NCI-H1092 treated with DMSO at 0.1 percent for 48 hours (cell line): ENCODE measurements at places on chromosomes 5 and 9.

- no peak for DNase-seq
These were observed 5.9 kb downstream of the CYFIP2 start for GRCh38 chr5:157271740-157272271.

DNA sequence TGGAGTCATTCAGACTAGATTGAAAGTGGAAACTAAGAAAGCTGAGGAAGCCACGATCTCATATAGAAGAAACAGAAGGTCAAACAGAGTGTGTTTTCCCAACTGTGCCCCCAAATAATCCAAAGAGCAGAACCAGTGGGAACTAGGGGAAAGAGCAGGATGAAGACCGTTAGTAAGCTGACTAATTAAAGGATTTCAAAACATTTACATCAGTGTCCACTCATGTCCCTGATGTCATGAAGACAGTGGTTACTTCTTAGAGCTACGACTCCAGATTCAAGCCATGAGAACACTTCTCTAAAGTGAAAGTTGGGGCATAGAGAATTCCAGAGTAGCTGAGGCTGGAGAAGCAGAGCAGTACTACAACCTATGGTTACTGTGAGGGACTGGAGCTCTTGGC lies 119.6 kb upstream of the SLC12A2 start:
- no peak for DNase-seq

- no peak for DNase-seq
These were observed 346.0 kb upstream of the PANK3 start for GRCh38 chr5:168925160-168925559.

DNA sequence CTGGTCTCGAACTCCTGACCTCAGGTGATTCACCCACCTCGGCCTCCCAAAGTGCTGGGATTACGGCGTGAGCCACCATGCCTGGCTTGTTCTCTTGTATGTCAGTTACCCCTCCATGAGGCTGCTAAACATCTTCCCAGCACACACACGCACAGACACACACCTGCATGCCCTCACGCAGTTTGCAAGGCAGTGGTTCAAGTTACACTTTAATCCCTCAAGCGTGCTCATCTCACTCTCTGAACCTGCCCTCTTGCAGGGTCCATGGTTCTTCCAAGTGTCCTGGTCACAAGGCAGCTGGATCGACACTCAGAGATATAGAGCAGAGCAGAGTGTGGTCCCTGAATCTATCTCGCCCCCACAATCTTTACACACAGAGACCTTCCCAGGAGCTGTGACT lies 34.1 kb upstream of the RUFY1 start:
- DNase-seq: no peak

DNA sequence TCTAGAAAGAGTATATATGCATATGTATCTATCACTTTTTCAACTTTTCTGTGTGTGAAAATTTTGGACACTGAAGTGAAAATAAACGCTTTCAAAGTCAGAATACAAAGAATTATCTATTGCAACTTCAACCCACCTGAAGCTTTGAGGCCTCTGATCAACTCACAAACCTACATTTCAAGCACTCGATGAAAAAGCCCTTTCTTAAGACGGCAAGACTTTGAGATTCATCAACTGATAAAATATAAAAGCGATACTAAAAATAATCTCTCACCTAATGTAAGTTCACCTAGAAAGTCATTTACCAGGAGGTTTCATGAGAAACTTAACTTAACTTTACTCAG lies 1.2 kb downstream of the GOLPH3 start:
- no peak for DNase-seq

- no peak for DNase-seq
These were observed 140.0 kb downstream of the SAXO1 start for GRCh38 chr9:18893046-18893445.

DNA sequence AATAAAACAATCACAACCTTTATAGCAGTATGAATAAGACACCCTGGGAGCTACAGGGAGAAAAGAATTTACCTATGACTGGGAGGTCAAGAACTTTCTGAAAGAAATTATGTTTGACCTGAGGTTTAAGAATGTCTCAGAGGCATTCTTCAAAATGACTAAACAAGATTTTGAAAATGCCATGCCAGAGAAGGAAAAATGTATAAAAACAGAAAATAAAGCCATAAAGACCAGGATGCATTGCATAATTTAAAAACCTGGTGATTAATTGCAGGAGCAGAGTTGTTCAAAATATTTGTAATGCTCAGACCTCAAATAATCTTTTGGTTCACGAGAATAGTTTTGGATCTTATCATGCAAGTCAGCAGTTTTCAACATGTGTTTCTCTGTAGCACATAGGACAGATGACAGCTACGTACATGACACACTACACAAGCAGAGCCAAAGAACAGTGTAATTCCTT lies 954.7 kb upstream of the ARRDC3 start:
- no peak for DNase-seq

DNA sequence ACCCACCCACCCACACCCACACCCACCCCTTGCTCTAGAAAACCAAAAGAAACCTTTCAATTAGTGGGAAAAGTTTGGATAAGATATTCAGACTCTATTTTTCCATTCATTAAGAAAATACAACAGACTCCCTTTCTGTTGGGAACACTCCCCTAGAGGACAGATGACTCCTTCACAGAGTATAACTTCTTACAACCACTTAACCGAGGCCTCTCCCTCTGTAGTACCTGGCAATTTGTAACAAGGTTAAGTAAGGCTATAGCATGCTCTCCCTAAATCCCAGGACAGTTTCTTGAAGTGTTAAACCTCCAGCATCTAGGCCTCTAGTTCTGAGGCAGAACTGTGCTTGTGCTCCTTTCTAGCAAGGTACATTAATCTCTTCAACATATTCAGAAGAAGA lies 75.9 kb upstream of the NR5A1 start:
- no peak for DNase-seq

DNA sequence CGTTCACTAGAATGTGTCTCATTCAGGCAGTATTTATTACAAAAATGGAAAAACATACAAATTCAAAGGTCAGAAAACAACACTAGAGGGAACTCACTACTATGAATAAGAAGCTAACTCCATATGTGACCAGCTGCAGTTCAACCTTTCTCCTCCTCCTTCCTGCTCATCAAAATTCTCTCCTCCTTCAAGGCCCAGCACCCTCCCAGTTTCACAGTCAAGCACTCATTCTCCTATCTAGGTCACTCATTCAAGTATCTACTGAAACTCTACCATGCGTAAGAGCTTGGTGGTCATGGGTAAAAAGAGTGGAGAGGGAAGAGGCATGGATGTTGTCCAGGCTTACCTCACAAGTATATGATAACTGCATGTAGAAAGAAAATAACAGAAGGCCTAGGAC lies 27.7 kb downstream of the ECPAS start:
- no peak for DNase-seq

GRCh38 chr9:21686738-21687137 lies 115.7 kb upstream of the MTAP start:
- no peak for DNase-seq

DNA sequence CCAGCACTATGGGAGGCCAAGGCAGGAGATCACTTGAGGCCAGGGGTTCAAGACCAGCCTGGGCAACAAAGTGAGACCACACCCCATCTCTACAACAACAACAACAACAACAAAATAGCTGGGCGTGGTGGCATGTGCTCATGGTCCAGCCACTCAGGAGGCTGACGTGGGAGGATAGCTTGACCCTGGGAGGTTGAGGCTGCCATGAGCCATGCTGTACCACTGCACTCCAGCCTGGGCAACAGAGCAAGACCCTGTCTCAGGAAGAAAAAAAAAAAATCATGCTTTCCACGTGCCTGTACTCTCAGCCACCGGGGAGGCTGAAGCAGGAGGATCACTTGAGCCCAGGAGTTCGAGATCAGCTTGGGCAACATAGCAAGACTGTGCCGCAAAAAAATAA lies 29.5 kb downstream of the TSC1 start:
- DNase-seq: no peak

DNA sequence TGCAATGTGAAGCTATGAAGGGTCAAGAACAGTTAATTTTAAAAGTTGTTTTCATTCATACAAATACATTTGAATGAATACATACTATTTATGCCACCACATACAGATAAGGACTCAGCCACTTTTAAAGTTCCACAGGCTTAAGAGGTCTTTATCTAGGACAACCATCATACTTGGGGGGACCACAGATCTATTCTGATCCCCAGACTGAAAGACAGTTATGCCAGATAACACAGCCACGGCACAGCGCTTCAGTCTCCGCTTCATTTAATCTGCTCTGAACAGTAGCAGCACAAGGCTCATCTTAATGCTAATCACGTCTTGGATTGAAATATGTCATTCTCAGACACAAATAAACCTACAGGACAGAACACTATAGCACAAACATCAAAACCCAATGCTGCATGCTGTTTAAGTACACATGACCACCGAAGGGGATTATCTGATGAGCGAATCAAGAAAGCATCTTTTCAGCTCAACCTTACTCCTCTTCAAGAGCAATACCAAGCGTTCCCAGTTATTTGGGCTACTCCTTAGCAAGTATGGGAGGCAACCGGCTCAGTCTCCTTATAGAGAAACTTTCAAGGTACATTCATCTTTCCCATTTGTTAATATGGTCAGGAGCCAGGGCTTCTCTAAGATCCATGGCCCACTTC lies 33.3 kb downstream of the PUM3 start:
- DNase-seq: no peak

- DNase-seq: no peak
These were observed 27.7 kb downstream of the CDH9 start for GRCh38 chr5:27010646-27011045.

- DNase-seq: no peak
These were observed 6.8 kb downstream of the SPOCK1 start for GRCh38 chr5:137492331-137492730.

- no peak for DNase-seq
These were observed 6.5 kb downstream of the EGFL7 start for GRCh38 chr9:136668983-136669790.

DNA sequence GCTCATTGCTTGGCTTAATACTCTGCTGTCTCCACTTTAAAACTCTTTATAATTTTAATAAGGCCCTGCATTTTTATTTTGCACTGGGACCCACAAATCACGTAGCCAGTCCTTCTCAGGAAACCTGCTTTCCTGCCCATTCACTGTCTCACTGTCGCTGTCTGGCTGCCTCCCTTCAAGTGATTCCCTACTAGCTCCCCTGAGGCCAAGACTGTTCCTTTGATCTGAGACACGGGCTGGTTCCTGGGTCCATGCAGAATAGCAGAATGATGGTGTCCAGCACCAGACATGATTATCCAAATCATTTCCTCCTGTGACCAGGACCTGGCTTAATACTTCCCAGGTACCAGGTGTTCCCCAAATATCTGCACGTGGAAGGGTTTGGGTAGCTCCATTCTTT lies 597.1 kb upstream of the KLF4 start:
- DNase-seq: no peak

- no peak for DNase-seq
These were observed 59.9 kb upstream of the IRX4 start for GRCh38 chr5:1942630-1943029.

DNA sequence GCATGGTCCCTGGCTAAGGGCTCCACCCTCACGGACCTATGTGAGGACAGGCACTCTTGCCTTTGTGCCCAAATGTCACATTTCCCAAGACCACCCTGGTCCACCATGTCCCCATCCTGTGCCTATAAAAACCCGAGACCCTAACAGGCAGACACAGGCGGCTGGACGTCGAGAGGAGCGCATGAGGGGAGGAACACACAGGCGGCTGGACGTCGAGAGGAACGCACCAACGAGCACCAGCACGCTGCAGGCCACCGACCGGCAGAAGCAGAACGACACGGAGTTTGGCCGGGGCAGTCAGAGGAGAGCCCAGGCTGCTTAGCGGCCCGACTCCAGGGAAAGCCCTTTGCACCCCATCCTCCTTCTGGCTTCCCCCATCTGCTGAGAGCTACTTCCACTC lies 119.9 kb downstream of the ADAMTS2 start:
- no peak for DNase-seq

DNA sequence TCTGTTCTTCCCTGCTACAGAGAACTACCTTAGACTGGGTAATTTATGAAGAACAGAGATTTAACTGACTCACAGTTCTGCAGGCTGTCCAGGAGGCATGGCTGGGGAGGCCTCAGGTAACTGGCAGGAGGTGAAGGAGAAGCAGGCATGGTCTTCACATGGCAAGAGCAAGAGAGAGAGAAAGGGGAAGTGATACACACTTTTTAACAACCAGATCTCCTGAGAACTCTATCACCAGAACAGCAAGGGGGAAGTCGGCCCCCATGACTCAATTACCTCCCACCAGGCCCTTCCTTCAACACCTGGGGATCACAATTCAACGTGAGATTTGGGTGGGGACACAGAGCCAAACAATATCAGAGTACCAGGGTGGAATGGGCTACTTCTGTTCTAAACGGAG lies 766.8 kb downstream of the TLE1 start:
- DNase-seq: no peak

DNA sequence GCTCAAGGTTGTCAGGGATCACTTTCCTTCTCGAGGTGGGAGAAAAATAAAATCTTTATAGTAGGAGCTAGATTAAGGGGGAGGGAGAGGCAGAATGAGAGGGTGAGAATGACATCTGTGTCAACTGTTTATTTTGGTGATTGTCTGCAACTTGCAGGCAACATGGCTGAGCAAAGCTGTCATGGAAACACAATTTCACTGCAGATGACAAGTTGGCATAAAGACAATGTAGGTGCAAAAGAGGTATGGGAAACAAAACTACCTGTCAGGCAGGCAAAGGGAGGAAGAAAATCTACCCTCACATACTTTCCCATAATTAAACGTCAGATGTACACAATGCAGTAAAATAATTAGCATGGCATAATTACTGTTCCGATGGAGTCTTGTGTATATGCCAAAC lies 167.4 kb downstream of the SLIT3 start:
- DNase-seq: no peak

DNA sequence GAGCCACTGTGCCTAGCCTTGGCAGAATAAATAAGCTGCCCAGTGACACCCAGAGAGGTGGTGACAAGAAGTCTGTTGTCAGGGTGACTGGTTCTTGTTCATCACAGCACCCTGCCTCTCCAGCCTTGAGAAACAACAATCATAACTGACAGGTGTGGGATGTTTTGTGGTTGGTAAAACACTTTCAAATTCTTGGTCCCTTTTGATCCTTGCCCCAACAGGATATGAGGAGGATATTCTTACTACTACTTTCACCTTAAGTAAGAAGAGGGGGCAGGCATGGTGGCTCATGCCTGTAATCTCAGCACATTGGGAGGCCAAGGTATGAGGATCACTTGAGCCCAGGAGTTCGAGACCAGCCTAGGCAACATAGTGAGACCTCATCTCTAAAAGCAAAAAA lies 14.2 kb upstream of the FRRS1L start:
- no peak for DNase-seq

DNA sequence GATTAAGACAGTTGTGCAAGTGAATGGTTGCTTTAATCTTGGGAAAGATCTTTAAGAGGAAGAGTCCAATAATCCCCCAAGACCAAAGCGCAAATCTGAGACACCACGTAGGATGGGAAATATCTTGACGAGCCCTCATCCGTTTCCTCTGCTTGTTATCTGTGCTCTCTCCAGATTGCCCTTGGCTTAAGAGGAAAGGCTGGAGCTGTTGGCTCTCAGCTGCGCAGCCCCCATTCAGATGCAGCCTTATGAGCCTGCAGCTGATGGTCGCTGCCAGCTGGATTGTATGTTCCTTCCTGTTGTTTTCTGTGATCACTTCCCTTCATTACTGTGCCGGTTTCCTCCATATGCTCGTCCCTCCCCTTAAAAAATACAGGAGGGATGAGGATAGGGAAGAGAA lies 47.7 kb downstream of the PWWP2A start:
- no peak for DNase-seq
